Effector memory CD4-positive, alpha-beta T cell (primary cell): ENCODE measurements at places on chromosomes 6 and 20.

- DNase-seq, result no peak
Measured at GRCh38 chr20:51037532-51038115, 14.7 kb upstream of the KCNG1 start.

DNA sequence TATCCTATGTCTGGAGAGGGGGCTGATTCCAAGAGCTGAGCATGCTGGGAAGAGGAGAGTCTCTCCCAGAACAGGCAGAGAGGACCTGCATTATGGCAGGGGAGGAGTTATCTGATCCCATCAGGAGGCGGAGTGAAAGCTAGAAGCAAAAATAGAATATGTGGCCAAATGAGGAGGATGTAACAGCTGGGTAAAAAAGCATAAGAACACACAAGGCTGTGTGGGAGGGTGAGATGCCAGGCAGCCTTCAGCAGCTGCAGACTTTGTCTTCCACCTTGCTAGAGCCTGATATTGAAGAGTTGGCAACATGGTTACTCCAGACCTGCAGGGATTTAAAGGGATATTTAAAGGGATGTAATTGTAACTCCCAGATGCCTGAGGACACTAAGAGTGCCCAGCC is 167.1 kb downstream of the PTPRT start:
- DNase-seq, result no peak

GRCh38 chr6:137216875-137217553 is 2.2 kb downstream of the IFNGR1 start:
- DNase-seq, result no peak

DNA sequence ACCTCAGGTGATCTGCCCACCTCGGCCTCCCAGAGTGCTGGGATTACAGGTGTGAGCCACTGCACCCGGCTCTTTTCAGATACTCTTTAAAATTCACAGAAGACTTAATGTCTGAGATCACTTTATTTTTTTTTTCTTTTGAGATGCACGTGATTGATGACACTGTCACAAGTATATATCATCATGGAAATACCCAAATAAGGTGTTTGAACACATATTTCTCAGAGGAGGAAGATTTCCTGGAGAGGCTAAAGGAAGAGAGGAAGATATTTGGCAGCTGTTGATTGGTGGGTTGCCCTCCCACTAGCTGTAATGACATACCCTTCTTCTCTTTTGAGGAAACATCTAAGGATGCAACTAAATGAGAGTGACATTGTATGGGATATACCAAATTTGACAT is 225.9 kb upstream of the CITED2 start:
- DNase-seq, result no peak

DNA sequence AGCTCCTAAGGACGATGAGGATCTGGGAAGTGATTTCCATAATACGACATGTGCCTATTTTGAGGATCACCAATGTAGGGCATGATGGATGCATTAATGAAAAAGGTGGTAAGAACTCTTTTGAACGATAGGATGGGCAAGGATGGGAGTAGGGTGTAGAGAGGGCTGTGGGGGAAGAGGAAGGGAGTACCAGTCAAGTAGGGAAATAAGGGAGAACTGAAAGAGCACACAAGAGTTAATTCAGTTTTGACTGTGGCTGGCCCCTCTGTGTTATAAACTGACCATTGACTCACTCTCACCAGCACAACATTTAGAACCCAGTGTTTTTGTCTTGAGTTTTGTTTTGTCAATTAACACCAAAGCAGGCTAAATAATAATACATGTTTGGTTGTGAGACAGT is 33.0 kb downstream of the SLC35D3 start:
- no peak for DNase-seq

GRCh38 chr6:135503703-135504475 is 6.3 kb upstream of the AHI1 start:
- no peak for DNase-seq

GRCh38 chr20:15760001-15760621 is 813.1 kb downstream of the KIF16B start:
- DNase-seq, result no peak

GRCh38 chr6:71168233-71168765 is 120.3 kb upstream of the OGFRL1 start:
- no peak for DNase-seq

GRCh38 chr6:137723273-137724017 is 143.6 kb upstream of the TNFAIP3 start:
- DNase-seq, result no peak

- DNase-seq, result no peak
Measured at GRCh38 chr20:16363506-16364319, 209.5 kb downstream of the KIF16B start.

- DNase-seq, result no peak
Measured at GRCh38 chr6:8402546-8402945, 32.8 kb downstream of the SLC35B3 start.

GRCh38 chr20:16123623-16124022 is 449.6 kb downstream of the KIF16B start:
- no peak for DNase-seq

GRCh38 chr20:39939241-39939865 is 749.7 kb downstream of the MAFB start:
- no peak for DNase-seq

DNA sequence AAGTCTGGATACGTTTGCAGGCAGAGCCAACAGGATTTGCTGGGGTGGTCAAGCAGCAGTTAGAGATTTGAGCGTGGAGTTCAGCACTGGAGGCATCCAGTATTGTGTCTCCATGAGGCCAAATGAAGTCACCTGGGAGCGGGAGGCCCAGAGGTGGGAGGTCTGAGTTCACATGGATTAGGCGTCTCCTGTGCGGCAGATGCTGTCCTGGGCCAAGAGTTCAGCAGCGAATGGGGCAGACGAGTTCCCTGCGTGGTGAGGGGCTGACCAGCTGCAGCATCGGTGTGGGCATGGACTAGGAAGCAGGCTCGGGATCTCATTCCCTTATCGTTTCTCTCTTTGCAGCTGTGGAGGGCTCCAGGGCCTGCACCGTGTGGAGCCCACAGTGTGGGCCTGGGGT is 66.2 kb downstream of the BCAS4 start:
- DNase-seq, result no peak

DNA sequence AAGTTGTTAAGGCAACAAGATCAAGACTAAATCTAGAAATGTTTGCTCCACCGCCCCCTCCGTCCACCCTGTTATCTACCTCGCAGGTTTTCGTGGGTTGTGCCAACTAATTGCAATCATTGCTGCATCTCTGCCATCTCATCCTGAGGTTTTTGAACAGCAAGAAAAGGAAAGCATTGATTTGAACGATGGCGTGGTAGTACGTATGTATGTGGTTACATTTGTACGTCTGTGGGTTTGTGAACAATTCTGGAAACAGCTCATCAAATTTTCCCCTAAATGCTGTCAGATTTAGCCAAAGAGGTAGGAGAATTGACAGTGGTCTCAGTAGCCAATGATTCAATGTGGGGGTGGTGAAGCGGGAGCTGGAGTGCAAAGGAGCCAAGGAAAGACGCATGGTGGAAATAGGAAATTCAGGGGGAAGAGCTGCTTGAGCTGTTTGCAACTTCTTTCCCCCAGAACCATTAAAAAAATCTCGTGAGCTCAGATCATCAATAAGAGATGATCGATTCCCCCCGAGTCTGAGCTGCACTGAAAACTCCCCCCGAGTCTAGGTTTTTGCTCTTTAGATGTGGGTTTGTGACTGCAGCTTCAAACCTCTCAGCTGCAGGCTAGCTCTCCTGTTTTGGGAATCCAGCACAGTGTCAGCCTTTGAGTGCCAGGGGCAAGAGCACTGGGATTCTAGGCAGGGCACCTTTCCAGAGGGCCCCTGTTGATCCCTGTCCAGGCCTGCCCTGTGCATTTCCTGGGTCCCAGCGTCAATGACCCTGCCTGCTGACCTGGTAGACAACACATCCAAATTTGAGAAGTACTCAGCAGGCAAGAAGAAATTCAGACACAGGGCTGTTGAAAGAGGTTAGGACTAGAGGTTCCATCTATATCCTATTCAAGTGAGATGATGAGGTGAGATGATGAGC is 72.6 kb upstream of the LY86 start:
- DNase-seq, result no peak

GRCh38 chr20:46701556-46701955 is 7.9 kb upstream of the SLC2A10 start:
- DNase-seq, result no peak

DNA sequence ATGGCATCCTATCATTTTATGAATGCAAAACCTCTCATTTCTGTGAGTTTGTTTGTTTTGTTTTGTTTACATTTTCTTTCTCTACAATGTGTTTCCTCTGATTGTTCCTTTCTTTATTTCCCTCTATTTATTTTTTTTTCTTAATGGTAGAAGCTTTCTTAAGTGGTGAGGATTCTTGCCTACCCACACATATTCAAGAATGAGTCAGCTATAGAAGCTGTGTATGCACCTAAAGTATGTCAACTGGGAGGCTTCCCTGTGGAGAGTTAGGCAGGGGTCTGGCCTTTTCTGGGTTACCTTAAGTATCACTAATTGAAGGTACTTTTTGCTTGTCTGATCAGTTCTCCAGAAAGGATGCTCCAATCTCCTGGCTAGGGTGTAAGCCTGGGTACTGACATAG is 354.0 kb downstream of the ESR1 start:
- DNase-seq, result no peak

- no peak for DNase-seq
Measured at GRCh38 chr6:44653761-44654218, 266.3 kb downstream of the CDC5L start.

- no peak for DNase-seq
Measured at GRCh38 chr20:39850246-39850645, 838.8 kb downstream of the MAFB start.

- no peak for DNase-seq
Measured at GRCh38 chr6:121067381-121067780, 266.9 kb downstream of the TBC1D32 start.

- no peak for DNase-seq
Measured at GRCh38 chr6:148287623-148288333, 54.9 kb upstream of the SASH1 start.

- no peak for DNase-seq
Measured at GRCh38 chr6:147595961-147596360, 87.5 kb downstream of the SAMD5 start.

GRCh38 chr6:161139304-161139765 is 134.5 kb downstream of the AGPAT4 start:
- DNase-seq, result no peak

- DNase-seq, result peak; percentile 86
Measured at GRCh38 chr6:137717074-137718073, 149.7 kb upstream of the TNFAIP3 start.

DNA sequence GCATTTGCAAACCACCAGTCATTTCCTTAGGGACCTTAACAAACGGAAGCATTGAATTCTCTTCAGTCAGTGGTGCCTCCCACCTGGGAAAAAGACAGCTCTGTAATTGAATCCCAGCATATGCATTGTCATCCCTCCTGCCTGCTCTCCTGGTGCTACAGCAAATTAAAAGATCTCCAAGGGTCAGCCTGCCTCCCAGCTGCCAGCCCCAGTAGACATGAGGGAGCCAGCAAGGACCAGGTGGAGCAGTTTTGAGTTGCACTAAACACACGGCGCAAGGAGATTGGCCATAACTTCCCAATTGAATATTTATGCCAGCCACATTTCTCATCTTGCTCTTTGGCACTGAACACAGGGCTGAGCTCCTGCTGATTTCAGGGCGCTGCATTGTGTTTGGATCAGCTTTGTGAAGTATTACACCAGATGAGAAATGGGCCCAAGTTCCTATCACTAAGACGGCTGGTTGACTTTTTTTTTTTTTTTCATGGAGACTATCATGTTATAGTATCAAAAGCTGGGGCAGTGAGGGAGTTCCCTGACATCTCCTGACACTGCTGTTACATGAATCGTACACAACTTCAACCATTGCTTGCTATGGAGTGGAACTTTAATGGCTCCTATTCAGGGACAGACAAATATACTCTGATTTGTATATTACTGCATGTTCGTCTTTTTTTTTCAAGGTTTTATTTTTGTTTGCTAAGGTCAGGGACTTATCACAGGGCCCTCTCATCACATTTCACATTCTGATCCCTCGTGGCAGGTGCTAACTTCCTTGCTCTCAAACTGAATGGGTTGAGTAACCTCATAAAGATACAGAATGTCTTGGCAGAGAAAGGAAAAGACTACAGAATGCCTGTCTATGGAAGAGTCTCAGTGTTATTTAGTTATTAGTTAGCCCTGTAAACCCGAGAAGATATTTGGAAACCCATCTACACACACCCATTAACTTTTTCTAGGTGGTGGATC is 191.1 kb downstream of the EYA4 start:
- DNase-seq, result no peak

GRCh38 chr20:20489648-20490341 is 121.9 kb downstream of the INSM1 start:
- DNase-seq, result no peak
